ENCODE measurements at places on chromosomes 3 and 15. TPM values are rescaled to one million over a fixed set of nuclear protein-coding genes. Genes with fewer than 3 reads are reported as not detected.

DNA sequence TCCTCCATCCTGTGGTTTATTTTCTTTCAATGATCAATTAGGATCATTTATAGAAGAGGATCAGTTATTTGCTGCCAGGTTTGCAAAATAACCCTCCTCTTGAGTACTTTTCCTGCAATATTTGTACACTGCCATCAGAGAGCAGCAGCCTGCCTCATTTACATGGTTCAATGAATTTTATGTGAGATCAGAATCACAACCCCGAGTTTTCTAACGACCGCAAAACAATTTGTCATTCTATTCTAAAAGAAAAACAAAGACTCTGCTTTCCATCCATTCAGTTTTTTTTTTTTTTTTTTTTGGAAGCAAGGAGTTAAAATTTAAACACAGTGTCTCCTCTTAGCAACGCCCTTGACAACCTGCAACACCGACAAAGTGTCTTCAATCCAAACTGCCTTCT, 146.9 kb downstream of the RAB11A start:
- DNase-seq, result no peak

DNA sequence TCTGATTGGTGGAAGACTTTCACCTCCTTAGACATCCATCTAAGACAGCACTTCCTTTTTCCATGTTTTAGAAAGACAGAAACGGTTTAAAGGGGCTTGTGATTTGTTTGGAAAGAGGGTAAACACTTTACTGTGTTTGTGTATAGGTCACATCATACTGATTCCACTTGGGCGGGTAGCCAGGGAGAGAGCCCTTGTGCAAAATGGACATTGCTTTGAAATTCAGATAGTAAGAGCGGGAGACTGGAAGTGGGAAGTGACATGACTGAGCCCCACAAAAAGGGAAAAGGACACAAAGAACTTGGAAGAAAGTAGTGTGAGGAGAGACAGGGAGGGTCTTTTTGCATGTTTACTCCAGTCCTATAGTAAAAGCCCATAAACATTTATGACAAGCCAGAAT, 195.6 kb upstream of the CNTN4 start:
- no peak for DNase-seq

Gene ZNF860
- 0.59 TPM for total RNA-seq

- no peak for DNase-seq
Measured at GRCh38 chr3:11167590-11167989, 13.3 kb downstream of the HRH1 start.

- DNase-seq, result no peak
Measured at GRCh38 chr15:37219211-37219701, 118.9 kb upstream of the MEIS2 start.

Gene GCNT3
- total RNA-seq, result 0.72 TPM

DNA sequence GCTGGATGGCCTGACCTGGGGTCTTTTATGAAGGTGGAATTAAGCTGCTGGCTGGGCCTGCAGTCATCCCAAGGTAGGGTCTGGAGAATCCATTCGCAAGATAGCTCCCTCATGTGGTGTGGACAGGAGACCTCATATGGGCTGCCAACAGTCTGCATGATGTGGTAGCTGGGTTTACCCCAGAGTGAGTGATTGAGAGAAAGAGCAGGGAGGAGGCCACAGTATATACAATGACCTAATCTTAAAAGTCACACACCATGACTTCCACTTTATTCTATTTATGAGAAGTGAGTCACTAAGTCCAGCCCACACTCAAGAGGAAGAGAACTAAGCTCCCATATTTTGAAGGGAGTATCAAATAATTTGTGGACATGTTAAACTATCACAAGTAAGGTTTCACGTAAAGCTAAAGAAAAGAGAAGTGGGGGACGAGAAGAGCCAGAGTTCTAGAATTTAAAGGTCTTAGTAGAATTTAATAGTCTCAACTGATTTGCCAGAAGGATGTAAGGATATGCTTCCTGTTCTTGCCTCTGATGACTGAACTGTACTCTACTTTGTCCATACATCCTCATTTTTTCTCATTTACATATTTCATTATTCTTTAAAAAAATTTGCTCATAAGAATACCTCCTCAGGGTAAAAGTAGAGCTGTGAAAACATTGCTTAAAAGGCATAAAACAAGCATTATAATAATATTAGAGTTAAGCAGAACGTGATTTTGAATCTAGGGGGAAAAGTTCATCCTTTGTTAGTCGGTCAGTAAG, 184.4 kb downstream of the PEX5L start:
- DNase-seq, result no peak

DNA sequence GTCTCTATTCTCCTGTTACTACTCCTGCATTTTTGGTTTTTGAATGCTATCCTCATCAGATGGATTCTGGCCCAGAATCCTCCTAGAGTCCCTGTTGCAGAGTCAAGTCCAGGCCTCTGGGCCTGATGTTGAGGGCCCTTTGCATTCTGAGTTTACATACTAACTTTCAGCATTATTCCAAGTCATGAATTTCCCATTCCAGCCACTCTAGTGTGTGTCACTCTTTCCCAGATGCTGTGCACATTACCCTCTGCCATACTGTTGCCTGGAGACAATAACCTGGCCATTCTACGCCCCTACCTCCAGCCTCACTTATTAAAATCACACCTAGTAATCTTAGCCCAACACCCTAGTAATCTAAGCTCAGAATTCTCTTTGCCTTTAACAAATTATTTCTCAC, 53.4 kb downstream of the GXYLT2 start:
- DNase-seq, result no peak

- no peak for DNase-seq
Measured at GRCh38 chr3:139340784-139341183, 3.0 kb upstream of the MRPS22 start.

Gene GPR62
- not detected for total RNA-seq

- no peak for DNase-seq
Measured at GRCh38 chr15:67030036-67030762, 35.2 kb upstream of the SMAD3 start.

- DNase-seq, result peak; percentile 88
Measured at GRCh38 chr15:25710184-25710583, 152.9 kb downstream of the ATP10A start.

Gene PPP1R14D
- not detected for total RNA-seq

DNA sequence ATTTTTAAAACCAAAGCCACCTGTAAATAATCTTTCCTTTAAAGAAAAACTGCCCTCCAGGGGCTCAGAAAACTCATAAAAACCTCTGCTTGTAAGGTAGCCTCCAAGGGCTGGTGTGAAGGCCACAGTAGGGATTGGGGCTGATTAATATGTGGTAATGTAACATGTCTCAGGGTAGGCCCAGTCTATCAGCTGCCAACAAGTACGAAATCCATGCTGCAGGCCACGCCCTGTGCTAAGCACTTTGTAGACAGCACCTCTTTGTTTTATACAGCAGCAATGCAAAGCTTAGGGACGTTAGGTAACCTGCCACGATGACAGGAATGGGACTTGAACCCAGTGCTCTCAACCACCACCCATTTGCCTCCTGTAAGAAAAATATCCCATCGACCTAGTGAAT, 65.6 kb upstream of the PRICKLE2 start:
- peak; percentile 30 for DNase-seq

Gene PPIP5K1
- 20.3 TPM for total RNA-seq

- peak; percentile 78 for DNase-seq
Measured at GRCh38 chr3:49872801-49873281, 3.1 kb upstream of the CAMKV start.

GRCh38 chr3:4637265-4637664, 144.1 kb downstream of the ITPR1 start:
- DNase-seq, result no peak

Gene MASP1
- 1.2 TPM for total RNA-seq

Gene GOLGA6B
- total RNA-seq, result not detected

- DNase-seq, result no peak
Measured at GRCh38 chr3:18422972-18423371, 2.2 kb downstream of the SATB1 start.
